Fibroblast of lung (primary cell): ENCODE measurements at places on chromosomes 11 and 22. TPM values are rescaled to one million over a fixed set of nuclear protein-coding genes. Genes with fewer than 3 reads are reported as not detected.

CCDC73 gene
- not detected in 2 replicates for polyA plus RNA-seq

- H3K4me3 ChIP-seq: no peak overlapping the region
- no peak overlapping the region for H3K27ac ChIP-seq
- DNase-seq: no peak
- H3K36me3 ChIP-seq: no peaks in the 10 kb centered on the region
- H3K4me1 ChIP-seq: no peaks in the 10 kb centered on the region
Observed at GRCh38 chr11:93840180-93840579, 10.2 kb downstream of the VSTM5 start.

DNA sequence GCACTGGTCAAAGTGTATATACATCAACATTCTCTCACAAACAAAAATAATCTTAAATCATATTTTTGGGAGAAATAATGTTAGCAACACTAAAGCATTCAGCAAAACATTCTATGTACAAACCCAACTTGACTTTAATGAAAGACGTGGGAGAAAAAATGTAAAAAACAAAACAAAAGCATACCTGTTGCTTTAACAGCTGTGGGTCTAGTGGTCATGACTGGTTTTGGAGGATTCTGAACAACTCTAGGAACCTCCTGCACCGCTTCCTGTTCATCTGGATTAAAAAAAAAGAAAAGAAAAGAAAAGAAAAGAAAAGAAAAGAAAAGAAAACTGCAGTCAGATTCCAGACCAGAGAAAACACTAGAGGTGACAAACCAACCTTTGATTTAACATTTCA is 2.1 kb downstream of the FNBP4 start:
- H3K4me1 ChIP-seq: peaks cover 3% of the 10 kb centered on the region
- H3K27me3 ChIP-seq: no peaks in the 10 kb centered on the region
- peaks cover 11% of the 10 kb centered on the region for H3K36me3 ChIP-seq
- DNase-seq: peak; percentile 51
- no peak overlapping the region for H3K27ac ChIP-seq

DNA sequence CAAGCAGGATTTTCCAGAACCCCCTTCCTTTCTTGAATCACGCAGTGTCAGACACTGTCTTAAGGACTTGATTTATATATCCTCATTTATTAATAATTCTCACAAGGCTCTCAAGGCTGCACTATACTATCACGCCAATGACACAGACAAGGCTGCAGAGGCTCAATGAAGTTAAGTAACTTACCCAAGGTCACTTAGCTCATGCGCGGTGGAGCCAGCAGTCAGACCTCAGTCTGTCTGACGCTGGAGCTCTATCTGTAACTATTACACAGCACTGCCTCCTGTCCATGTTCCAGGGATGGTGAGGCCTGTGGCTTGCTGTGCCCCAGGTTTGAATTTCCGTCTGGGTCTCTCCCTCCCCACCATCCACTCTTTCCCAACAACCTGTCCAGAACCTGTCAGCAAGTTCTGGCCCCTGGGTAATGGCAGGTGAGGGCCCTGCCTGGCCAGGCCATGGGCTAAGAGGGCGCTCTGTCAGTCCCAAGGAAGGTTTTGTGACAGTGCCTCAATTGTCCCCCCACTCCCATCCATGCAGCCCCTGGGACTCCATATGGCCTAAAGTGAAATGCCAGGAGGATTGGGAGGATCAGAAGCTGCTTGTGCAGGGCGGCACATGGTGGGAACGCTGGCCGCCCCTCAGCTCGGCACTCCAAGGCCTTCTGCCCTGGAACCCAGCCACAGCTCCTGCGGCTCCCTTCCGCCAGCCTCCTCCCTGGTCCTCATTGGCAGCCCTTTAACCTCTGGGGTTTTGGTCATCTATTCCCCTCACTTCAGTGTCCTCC is 8.6 kb downstream of the KCNC1 start:
- no peak overlapping the region for H3K27ac ChIP-seq
- no peak for DNase-seq
- peaks cover 9% of the 10 kb centered on the region for H3K27me3 ChIP-seq
- H3K4me1 ChIP-seq: no peaks in the 10 kb centered on the region
- H3K4me3 ChIP-seq: no peak overlapping the region
- no peaks in the 10 kb centered on the region for H3K36me3 ChIP-seq

C1QTNF6 gene
- polyA plus RNA-seq: 3.0 and 7.4 TPM in 2 replicates

- no peak overlapping the region for H3K27ac ChIP-seq
- no peak overlapping the region for H3K4me3 ChIP-seq
- no peaks in the 10 kb centered on the region for H3K36me3 ChIP-seq
Observed at GRCh38 chr11:4699697-4700435, 2.2 kb upstream of the OR51E2 start.
